ENCODE measurements at places on chromosomes 4 and X.
A peak's percentile ranks its signal among the peaks of the same experiment; 100 is the strongest.

DNA sequence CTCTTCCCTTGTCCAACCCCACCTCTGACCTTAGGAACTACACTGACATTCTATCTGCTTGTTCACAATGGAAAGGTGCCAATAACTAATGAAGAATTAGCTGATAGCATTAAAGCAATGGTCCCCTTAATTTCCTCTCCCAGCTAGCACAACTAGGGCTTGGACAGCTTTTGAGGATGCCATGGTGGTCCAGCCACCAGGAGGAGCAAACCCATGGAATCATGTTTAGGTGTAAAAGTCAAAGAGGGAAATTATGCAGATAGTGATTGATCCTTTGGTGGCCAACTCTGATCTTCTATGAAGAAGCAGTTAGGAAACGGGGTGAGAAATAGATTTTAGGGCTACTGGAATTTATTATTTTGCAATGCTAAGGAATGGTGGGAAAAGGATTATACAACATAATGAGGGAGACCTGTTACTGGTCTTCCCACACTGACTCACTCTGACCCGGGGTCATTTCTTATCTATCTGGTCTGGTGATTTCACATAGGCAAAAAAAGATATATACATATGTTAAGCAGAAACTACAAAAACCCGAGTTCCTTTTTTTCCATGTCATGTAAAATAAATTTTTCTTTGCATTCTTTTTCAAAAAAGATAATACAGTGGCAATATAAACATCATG lies 45.8 kb upstream of the FBXW7 start:
- no peak for DNase-seq

DNA sequence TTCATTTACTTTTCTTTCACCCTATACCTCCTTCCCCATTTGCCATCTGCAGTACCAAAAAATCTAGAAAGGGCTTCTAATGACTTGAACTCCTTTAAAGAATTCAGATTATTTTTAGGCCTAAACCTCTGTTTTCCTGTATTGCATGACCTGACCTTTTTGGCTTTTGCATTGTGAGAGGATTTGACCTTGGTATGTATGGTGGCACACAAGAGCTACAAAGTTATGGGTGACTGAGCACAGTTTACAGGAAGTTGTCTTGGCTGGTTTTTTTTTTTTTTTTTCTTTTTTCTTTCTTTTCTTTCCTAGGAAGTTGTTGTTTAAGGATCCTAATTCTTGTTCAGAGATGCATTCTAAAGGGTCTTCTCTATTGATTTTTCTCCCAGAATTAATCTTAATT lies 32.0 kb upstream of the MTMR8 start:
- no peak for DNase-seq

DNA sequence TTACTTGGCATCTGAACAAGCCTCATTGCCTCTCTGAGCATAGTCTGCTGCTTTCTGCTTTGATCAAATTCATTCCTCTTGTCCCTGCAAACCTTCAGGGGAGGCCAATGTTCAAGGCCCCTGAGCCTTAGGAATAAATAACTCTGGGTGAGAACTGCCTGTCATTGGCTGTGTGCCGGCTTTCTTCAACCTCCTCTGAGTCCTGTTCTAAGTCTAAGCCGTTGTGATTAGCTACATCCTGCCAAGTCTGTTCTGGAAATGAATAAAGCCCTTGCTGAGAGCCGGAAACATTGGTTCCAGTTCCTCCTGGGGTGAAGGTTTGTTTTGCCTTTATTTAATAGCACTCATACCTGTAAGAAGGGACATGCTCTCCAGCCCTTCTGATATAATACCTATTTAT lies 13.8 kb downstream of the RNF4 start:
- peak; percentile 76 for DNase-seq

DNA sequence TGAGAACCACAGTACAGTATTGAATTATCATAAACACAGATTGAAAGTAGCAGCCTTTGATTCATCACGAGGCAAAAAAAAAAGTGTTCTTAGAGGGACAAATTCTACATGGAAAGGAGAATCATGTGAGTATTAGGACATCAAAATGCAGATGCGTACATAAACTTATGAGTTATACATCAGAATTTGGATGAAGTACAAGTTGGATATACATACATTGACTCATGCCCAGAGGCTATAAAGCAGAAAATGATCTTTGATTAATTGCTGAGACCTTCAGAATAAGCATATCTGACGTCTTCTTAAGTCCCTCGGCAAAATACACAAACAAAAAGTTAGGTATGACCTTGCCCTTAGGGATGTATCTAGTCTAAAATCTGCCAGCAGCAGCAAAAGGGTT lies 206.4 kb downstream of the LDB2 start:
- peak; percentile 84 for DNase-seq

DNA sequence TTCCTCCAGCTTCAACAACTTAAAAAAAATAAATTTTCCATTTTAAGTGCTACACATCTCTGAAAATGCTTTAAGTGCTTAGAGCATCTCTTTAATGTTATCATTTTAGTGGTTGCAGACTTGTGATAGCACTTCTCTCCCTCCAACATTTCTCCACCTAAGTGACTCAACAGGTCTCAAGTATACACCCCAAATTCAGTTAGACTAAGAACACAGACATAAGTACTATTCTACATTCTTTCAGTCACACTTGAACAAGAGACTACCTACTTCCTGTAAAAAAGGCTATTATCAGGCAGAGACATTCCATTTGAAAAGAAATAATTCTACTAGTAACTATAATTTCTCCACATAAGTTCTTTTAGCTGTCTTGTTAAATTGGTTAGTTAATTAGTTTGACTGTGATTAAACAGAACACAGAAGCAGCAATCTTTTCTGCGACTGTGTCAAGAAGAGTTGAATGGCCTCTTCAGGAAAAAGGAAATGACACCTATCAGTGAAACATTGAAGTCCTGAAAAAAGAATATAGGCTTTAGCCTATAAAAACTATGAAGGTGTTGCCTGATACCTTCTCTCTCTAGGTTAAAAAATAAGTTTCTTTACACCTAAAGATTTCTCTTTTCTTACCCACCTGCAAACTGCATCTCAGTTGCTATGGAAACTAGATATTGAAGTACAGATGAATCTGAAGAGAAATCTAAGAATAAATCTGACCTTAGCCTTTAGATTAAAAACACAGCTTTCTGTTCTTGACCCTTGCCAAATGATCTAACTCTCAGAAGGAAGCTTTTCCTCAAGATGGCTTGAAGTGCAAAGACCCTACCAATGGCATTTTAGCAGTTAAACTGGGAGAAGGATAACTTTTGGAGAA lies 18.0 kb downstream of the NAF1 start:
- DNase-seq = no peak

DNA sequence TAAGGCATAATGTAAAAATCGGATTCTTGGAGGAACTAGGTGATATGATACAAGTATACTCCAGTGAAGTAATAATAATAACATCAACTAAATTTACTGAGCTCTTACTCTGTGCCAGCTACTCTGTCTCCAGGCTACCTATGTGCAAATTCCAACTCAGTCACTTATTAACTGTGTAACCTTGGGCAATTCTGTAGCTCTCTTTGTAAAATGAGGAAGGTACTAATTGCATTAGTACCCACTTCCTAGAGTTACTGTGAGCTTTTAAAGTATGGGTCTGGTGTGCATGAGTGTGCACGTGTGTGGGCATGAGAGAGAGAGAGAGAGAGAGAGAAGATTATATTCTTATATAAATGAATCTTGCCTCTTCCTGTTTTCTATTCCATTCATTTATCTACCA lies 169.9 kb downstream of the KCNIP4 start:
- DNase-seq = no peak

DNA sequence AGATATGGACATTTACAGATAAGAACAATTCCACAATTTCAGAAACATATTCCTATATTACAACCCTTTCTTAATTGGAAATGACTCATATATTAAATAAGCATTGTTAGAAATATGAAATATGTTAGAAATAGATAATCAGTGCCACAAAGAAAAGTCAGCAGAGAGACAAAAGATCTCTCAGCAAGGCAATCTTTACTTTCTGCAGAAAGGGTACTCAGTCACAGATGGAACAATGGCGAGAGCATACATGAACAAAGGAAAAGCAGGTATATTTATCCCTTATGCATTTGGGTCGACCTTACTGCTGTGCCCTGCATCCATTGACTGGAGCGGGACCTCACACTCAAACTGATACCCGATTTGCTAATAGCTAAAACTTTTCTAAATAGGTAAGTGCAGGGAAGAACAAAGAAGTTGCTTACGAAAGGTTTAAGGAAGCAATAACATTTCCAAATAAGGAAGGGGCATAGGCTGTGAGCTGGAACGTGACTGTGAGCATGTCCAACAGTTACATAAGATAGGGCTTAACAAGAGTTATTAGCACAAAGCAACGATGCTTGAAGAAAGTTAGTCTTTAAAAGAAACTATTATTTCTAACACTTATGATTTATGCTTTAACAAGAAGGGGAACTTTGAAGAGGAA lies 40.8 kb downstream of the MGARP start:
- no peak for DNase-seq

GRCh38 chr4:60129740-60130139 lies 1070.4 kb upstream of the ADGRL3 start:
- no peak for DNase-seq

DNA sequence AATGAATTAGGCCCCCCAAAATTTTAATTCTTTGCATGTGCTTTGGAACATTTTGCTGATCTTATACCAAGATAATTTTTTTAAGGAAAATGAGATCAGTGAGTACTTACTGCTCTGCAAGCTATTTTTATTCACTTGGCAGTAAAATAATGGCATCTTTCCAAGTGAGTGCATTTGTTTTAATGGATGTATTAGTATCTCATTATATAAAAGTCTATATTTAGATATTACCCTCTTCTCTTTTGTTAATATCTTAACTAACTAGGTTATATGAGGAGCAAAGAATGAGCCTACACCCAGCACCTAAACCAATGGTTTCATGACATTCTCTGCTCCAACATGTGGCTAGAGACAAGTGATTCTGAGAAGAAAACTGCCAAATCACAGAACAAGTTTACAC lies 21.1 kb upstream of the ARAF start:
- no peak for DNase-seq

GRCh38 chr4:108118505-108118904 lies 50.2 kb downstream of the LEF1 start:
- DNase-seq = no peak

DNA sequence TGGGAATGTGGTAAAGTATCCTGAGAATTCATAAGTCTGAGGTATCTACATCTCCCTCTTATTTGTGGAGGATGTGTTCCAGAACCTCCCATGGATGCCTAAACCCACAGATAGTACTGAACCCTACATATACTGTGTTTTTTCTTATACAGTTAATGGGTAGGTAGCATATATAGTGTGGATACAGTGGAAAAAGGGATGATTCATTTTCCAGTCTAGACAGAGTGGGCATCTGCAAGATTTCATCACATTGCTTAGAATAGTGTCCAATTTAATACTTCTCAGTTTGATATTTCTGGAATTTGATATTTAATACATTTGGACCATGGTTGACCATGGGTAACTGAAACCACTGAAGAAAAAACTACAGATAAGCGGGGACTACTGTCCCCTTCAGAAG lies 155.0 kb upstream of the ANKRD50 start:
- no peak for DNase-seq

DNA sequence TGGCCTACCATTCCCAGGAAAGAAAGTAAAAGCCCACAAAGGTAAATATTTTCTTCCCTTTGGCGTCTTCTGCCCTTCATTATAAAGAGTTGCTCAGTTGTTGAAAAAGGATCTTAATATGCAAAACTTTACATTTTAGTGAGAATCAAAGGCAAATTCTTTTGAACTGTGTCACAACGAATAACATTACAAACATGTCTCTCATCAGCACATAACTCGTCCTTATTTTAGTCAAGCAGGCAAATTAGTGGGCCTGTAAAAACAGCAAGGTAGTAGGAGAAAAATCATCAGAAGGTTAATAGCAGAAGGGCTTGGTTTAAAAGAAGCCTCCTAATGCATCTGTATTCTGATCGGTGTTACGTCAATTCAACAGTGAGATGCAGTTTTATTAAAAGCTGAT lies 647.3 kb upstream of the DIPK2B start:
- no peak for DNase-seq

DNA sequence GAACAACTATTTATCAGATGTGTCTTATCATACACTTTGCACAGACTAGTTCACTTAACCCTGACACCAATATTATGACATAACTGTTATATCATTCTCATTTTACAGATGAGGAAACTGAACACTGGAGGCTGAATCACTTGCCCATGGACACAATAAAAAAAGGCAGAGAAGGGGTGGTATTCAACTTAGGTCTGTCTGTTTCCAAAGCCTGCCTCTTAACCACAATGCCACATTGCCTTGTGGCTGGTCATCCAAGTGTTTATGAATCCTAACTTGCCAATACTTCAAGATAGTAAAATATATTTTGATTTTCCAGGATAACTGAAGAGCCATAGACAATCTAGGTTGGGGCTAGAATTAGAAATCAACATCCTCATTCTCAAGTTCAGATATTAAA lies 327.8 kb downstream of the NR3C2 start:
- DNase-seq = no peak

DNA sequence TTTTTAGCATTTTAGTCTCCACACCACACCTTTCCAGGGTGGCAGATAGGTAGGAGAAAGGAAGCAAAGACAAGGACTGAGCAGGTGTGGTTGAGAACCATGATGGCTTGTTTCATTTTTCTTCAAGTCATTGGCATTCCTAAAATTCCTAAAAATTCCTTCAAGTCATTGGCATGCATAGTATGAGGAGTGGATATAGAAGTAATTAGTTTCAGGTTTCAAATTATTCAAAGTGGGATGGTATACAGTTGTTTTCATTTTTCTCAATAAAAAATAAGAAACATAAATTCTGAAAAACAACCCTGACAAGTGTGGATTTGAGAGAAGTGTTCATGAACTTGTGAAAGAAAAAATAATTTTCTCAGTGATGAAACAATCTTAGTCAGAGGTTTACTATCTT lies 22.3 kb upstream of the HERC3 start:
- DNase-seq = no peak

DNA sequence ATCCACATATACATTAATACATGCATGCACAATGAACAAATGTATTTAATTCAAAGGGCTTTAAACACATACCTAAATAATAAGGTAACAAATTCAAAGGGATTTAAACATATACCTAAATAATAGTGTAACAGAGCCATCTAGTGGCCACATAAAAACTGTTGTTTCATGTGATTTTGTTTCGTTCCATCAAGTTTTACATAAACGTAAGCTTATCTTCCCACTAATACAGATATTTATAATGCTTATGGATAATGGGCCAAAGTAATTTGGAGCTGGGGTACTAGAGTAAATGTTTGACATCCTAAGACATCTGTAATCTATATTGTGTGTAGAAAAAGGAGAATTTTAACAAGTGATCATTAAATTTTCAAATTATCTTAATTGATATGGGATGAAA lies 82.3 kb downstream of the PRSS12 start:
- DNase-seq = peak; percentile 66

All from fibroblast of mammary gland (primary cell).